ENCODE measurements at places on chromosomes 11 and 22.

DNA sequence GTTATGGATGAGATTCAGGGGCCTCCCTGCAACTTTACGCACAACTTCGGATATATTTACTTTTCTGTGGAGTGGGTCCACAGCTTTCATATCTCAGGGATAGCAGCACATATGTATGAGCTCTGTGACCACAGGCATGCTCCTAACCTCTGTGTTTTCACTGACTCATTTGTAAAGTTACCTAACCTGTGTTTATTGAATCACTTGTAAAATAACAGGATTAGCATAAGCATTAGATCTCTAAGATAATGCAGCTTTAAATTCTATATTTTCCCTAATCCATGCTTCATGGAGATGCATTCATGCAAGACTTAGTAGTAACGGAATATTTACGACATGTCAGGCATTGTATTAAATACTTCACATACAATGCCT lies 47.9 kb upstream of the DDI1 start:
- no peak for DNase-seq

DNA sequence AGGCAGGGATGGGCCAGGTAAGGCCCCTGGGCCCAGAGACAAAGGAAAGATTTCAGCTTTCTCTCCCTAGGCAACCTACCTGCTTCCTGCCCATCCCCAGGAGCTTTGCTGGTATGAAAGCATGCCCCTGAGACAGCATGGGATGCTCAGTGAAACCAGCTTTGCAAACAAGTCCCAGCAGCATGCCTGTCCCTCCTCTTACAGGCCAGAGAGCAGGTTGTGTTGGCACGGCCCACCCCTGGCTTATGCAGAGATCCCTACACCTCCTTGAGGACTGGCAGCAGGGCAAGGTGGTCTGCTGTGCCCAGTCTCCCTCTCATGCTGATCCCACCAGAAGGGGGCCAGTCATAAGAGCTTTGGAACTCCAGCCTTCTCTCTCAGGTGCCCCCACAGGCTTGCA lies 3.1 kb downstream of the SCN4B start:
- no peak for DNase-seq

DNA sequence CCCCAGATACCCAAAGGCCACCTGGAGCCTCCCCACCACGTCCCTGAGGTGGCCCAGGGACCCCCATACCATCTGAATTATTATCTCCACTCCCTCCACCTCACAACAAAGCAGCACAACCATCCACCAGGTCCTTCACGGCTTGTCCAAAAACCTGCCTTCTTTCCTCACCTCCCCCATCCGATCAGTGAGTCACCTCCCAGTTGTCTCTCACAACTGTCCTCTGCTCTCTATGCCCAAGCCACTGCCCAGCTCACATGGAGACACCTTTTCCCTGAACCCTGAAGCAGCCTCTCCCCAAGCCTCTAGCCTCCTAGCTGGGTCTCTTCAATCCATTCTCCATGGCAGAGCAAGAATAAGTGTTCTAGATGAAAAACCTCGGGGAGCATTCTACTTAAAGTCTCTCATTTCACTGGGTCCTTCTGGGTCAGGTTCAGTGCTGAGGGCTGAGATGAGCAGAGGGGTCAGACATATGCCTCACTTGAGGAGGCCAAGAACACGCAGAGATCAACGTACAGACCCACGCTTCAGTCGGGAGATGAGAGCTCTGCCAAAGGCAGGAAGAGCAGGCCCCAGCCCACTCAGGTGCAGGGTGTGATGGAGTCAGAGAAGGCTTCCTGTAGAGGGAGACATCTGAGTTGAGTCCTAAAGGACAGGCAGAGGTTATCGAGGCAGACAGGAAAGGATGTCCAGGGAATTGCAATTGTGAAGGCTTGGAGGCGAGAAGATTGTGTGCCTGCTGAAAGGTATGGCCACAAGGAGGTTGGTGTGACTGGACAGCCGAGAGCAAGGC lies 74.7 kb downstream of the PDE2A start:
- DNase-seq = no peak

- no peak for DNase-seq
Observed at GRCh38 chr11:134609361-134610115, 197.5 kb upstream of the B3GAT1 start.

DNA sequence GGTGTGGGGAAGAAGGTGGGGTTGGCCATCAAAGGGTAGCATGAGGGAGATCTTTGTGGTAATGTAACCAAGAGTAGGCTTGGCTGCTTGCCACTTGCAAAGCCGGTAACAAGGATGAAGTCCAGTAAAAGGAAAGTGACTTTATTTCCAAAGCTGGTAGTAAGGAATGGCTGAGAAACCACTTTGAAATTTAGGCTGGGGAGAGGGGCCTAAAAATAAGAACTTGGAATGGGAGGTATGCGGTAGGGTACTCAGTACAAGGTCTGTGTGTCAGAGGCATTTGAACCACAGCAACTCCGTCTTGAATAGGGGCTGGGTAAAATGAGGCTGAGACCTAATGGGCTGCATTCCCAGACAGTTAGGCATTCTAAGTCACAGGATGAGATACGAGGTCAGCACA lies 216.0 kb upstream of the ISX start:
- DNase-seq = no peak

- no peak for DNase-seq
Observed at GRCh38 chr22:44758344-44758973, 6.1 kb downstream of the ARHGAP8 start.

- no peak for DNase-seq
Observed at GRCh38 chr22:39392341-39392948, 7.1 kb upstream of the TAB1 start.

GRCh38 chr11:56333156-56333555 lies 12.7 kb upstream of the OR8K1 start:
- no peak for DNase-seq

DNA sequence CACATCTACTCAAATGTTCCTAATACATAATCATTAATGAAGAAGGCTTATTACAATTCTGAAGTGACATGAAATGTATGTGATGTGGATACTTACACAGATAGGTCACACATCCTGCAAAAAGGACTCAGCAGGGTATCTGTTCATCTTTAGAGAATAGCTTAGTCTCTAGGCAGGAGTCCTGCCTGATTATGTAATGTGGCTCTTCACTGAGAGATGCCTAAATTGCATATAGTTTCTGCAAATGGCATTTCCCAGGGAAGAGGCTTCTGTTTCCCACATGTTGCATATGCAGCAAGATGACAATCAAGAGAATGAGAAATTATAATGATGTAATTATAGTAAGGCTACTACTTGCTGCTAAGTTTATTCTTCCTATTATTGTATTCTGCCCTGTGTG lies 58.8 kb upstream of the SLC36A4 start:
- DNase-seq = no peak

GRCh38 chr11:33723238-33723881 lies 12.9 kb downstream of the CD59 start:
- no peak for DNase-seq

DNA sequence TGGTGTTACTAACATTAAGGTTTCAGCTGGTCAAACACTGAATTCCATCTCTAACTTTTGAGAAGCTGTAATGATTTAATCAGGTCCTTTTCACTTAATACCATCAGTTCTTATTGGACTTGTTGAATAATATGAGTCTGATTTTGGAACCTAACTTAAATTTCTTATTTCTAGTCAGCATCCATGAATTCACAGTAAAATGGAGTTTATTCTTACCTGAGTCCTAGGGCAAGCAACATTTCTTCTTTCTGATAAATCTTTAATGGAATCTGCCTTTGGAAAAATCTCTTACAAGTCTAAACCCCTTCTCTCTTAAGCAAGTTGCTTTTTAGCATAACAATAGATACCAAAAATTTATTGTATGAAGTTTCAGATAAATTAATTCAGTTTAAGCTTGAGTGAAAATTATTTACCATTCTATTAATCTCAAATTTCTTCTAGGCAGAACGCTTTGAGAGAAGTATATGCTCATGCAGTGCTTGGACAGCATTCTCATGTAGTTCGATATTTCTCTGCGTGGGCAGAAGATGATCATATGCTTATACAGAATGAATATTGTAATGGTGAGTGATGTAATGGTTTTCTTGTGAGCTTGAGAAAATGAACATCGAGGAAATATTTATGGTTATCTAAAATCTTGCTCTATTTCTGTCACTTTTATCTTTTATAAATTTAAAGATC lies 3.4 kb downstream of the WEE1 start:
- no peak for DNase-seq

GRCh38 chr11:66745356-66746235 lies 16.6 kb upstream of the SPTBN2 start:
- DNase-seq = peak; percentile 72

- DNase-seq = no peak
Observed at GRCh38 chr11:19275496-19275895, 34.8 kb upstream of the E2F8 start.

DNA sequence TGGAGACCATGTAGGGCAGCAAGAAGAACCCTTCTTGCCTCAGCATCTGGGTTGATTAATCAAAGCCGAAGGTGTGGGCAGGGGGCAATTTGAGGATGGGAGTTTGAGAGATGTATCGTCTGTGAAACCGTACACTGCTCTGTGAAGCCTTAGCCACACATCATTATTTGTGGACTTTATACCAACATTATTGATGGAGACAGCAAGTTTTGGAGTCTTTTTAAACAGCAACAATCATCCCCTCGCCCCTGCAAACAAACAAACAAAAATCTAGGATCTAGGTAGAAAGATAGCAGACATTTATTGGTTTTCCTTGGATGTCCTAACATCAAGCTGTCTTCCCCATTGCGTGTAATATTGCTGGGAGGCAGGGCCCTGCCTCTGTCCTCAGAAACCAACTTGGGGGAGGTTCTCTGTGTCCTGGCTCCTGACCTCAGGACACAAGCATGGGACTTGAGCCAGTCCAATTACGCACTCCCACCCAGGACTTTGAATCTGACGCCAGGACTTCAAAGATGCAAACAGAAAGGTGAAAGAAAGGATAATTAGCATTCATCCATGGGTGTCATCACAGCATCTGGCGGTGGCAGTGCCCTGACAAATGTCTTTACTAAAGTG lies 61.6 kb upstream of the PLET1 start:
- DNase-seq = no peak

DNA sequence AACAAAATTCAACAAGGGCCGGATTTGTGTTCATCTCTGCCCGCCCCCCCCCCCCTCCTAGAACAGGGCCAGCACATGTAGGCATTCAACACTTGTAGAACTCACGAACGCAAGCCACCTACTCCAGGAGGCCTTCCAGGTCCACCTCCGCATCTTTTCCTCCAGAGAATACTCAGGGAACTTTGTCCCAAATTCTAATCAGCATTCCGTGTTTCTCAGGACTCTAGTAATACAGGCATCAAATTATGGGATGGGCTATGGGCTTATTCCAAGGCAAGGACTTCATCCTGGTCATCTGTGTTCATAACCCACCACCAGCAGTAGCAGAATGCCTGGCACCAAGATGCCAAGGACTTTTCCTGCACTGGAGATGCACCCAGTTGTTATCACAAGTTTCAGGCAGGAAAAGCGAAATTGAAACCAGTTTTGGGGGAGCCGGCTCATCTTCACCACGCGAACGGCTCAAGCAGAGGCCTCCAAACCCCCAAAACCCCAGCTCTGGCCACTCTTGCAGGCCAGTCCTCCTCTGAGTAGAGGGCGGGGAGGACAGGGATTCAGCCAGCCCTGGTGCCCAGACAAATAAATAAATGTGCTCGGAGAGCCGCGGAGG lies 462 bp downstream of the UBE2L6 start:
- no peak for DNase-seq

DNA sequence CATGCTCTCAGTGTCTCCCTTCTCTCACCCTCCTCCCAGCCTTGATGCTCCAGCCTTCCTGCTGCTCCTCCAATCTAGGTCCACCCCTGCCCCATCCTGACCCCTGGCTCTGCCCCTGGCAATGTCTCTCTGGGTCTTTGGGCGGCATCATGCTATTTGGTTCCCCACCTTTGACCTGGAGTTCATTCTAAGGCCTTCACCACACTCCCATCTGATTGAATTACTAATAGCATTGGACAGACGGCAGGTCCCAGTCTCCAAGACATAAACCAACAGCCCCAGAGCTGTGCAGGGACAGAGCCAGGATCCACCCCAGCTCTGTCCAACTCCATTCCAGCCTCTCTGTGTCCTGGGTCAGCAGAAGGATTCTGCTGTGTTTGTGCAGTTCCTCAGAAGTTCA lies 7.2 kb downstream of the APOL4 start:
- no peak for DNase-seq

DNA sequence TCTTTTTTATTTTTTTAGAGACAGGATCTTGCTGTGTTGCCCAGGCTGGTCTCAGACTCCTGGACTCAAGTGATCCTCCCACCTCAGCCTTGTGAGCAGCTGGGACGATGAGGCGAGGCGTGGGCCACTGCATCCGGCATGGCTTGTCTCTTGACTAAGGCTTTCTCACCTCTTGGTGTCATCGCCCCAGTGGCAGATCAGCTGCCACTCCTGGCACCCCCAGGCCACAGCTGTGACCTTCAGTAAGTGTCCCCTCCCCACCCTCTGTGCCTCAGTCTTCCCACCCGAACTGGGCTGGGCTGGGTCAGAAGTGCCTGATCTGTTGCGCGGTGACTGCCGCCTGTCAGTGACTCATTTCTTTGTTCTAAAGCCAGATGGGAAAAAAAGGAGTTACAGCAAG lies 3.6 kb downstream of the SYNGR1 start:
- DNase-seq = no peak

GRCh38 chr11:80843266-80843974 lies 1402.6 kb upstream of the TENM4 start:
- DNase-seq = no peak

DNA sequence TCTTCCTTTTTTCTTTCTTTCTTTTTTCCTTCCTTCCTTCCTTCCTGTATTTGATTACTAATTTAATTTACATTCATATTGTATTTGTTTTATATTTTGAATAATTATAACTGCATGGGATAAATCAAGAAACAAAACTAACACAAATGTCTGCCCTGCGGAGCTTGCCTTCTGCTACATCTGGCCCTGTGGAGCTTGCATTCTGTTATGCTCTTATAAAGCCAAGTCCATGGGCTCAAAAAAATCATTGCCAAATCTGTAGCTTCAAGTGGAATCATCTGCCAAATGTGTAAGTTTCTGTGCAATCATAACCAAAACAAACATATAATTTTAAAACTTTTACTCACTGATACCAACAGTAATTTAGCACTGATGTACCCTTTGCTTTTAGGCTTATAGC lies 8.0 kb upstream of the OR52J3 start:
- no peak for DNase-seq

- no peak for DNase-seq
Observed at GRCh38 chr22:49951986-49952896, 8.3 kb upstream of the PIM3 start.

DNA sequence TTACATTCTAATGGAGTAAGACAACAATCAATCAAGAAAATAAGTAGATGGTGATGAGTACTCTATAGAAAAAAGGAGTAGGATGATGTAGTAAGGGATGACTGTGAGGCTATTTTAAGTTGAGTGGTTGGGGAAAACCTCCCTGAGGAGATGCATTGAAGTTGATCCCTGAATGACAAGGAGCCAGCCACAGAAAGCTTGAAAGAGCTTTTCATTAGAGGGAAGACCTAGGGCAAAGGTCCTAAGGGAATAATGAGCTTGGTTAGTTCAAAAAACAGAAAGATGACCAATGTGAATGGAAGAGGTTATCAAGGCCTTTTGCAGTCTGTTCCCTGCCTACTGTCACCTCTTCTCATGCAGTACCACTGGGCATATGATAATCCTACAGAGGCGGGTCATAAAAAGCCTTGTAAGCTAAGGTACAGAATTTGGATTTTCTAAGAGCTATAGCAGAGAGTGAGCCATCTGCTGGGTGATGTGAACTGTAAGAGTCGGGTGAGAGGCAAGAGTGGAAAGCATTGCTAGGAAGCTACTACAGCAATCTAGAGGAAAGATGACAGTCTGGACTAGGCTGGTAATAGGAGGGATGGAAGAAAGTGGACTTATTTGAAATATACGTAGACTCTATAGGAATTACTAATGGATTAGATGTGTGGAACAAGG lies 3.1 kb downstream of the PPP2R1B start:
- no peak for DNase-seq

- DNase-seq = no peak
Observed at GRCh38 chr11:111676878-111677585, 74.8 kb downstream of the SIK2 start.

Measured in stimulated activated CD4-positive, alpha-beta T cell treated with anti-CD3 and anti-CD28 coated beads, Interleukin-15, amount 100 ng/mL, for 24 hours (primary cell).